Dermis microvascular lymphatic vessel endothelial cell (primary cell): ENCODE measurements at places on chromosomes 5 and 9.

DNA sequence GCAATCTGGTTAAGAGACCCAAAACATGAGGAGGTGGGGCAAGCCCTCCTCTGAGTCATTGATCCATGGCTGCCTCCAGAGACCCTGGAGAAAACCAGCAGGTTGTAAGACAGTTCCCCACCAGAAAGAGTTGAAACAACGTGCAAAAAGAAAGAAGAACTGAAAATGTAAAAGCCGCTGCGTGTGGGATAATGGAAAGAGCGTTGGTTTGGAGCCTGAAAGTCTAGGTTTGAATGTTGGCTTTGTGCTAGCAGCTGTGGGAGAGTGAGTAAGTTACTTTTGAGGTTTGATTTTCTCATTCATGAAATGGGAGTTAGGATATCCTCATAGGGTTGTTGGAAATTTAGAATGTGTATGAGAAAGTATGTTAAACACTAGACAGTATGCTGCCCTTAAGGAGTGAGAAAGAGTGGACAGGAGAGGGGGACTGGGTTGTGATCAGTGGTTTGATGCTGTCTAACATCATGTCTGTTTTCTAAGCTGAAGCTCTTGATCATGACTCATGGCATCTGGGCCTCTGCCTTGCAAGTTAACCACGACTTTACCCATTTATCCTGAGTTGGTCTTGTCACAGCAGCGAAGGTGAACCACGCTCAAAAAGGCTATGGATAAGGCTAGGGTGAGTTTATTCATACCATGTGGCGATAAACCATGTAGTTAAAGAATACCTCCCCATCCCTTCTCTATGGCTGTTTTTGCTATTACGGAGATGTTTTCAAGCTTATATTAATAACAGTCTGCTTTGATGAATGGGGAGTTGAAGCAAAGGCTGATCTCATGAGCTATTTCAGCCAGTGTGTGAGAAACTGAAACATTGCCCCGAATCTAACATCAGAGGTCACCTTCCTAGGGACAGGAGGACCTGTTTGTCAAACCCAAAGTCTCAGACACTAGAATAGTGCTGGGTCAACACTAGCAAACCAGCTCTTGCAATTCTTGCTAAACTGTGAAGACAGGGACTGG lies 41.3 kb downstream of the ZNF366 start:
- DNase-seq = no peak

DNA sequence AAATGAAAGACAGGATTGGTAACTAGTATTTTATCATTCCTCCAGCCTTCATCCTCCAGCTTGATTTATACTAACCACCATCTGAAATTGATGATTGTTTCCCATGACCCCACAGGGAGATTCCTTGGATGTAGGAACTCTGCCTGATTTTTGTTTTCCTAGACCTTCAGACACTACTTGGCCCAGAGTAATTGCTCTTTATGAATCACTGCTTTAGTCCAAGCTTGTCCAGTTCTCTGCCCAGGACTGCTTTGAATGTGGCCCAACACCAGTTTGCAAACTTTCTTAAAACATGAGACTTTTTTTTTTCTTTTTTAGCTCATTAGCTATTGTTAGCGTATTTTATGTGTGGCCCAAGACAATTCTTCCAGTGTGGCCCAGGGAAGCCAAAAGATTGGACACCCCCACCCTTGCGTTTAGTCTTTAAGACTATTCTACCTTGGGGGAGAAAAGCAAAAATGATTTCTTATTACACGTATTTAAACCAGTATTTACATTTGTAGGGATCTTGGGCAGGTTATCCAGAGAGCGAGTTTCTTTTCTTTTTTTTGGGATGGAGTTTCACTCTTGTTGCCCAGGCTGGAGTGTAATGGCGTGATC lies 18.4 kb downstream of the BASP1 start:
- no peak for DNase-seq

DNA sequence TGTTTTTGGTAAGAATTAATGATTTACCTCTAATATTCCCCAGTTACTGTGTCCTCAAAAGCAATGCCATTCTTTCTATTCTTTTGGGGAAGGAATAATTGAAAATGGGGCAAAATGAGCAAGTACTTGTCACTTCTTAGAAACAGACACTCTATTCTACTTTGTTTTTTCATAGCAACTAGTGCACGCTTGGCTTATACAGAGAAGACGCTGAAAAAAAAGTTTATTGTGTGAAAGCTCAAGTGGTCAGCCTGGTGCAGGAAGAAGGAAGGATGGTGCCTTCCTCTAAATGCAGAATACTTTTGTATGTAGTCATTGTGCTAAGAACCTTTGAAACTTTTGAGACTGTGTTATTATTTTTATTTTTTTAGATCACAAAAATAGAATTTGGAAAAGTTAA lies 29.6 kb downstream of the ANKDD1B start:
- peak; percentile 49 for DNase-seq

DNA sequence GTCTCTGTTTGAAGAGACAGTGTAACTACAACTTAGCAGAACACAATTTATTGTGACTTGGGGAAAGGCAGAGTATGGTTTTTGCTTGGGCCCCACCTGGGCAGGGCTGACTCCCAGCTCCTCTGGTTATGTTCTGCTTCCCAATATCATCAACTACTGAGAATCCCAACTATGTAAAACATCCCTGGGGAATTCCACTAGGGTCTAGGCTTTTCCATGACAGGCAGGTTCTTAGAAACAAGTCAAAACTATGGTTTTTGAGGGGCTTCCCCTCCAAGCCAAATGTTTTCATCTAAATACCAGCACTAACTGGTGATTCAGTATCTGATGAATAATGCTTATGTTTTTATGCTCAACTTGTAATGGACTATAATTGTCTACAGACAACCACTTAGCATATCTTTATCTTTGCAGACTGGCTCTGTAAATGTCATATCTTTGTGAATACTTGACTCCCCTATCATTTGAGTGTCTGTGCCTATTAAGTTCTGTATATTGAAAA lies 409.5 kb downstream of the PDE4D start:
- peak; percentile 52 for DNase-seq

GRCh38 chr9:95341293-95341962 lies 23.9 kb upstream of the FANCC start:
- DNase-seq = peak; percentile 1

GRCh38 chr9:114867327-114867726 lies 61.5 kb upstream of the TNFSF15 start:
- no peak for DNase-seq

DNA sequence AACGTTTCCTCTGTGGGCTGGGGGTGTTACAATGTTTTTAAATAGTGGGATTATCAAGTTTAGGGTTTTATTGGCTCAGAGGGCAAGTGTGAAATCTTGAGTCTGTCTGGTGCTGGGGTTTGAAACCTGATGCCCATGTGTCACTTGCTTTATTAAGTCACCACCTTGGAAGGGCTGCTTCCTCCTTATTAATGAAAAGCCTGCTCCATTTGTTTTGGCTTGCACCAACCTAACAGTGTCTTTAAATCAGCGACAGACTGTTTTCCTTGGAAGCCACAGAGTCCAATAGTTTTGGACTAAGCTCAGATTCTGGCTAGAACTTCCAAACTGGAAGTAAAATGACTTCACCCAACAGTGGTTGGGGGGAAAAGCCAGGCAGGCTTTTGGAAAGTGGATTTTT lies 10.7 kb upstream of the PALM2AKAP2 start:
- no peak for DNase-seq
